ENCODE measurements at places on chromosomes 2 and 18.

DNA sequence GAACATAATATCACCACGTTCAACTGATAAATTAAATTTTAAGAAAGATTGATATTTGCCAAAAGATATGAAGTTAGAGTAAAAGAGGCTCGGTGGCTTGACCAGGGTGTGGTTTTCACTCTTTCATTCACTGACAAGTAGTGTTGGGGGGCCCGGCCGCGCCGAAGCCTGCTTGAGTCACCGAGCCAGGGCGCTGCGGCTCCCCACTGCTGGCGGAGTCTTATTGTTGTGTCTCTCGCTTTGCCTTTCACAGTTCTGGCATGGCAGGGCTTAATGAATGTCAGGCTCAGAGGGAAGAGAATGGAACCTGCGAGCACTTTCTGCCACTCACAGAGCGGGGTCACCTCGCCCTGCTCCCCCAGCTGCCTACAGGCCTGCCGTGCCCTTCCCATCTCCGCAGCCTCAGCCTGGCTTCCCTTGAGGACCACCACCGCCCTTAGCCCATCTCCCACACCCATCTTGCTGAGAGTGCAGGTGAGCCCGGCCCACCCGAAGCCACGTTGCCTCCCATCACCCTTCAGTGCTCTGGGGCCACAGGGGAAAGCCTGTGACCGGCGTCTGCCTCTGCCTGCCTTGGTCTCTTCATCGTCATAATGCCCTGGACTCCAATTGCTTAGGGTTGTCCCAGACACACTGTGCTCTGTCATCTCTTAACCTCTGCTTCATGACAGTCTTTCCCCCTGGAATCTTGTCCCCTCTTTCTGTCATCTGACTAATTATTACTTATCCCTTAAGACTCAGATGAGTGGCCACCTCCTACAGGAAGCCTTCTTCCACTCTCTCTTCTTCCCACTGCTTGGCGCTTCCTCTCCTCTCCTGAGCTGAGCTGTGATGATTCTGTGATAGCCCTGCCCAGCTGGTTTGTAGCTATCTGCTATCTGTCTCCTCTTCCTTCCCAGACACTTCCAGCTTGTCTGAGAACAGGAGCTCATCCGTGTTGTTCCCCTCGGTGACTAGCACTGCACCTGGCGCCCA, 142.5 kb downstream of the FAM210A start:
- DNase-seq = no peak

DNA sequence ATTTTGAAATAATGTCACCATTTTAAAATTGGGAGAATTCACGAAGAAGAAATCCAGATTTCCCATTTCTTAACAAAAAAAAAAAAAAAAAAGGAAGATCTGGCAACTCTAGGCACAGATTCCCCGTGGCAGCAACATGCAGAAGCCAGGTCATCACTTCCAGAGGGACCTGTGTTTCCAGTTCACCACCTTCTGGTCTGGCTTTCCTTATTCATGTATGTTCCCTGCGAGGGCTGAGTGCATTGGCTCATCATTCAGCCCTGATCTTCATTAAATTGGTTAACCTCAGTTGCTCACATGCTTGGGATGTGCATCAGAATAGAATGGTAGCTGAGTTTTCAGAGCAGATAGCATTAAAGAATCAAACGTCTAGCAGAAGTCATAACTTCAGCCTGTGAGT, 25.0 kb upstream of the MAP3K20 start:
- DNase-seq = no peak

- DNase-seq = peak; percentile 66
Observed at GRCh38 chr2:224885836-224886547, 156.3 kb downstream of the DOCK10 start.

GRCh38 chr18:44175891-44176290, 504.8 kb upstream of the SETBP1 start:
- no peak for DNase-seq

GRCh38 chr2:187438455-187438854, 9.6 kb downstream of the CALCRL start:
- no peak for DNase-seq

DNA sequence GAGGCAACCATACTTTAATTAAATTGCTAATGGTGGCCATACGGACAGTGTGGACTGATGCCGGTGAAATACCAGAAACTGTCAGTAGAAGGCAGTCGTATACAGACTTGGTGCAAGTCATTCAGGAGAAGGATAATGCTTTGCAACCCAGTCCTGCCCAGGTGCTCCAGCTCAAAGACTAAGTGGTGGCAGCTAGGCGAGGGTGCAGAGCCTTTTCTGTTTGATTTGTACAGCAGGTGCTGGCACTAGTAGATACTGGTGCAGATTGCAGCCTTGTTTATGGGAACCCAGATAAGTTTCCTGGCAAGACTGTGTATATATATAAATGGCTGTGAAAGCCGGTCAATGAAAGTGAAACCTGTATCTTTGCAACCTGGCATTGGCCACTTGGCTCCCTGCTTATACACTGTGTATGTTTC, 208.3 kb upstream of the SYT4 start:
- DNase-seq = no peak

DNA sequence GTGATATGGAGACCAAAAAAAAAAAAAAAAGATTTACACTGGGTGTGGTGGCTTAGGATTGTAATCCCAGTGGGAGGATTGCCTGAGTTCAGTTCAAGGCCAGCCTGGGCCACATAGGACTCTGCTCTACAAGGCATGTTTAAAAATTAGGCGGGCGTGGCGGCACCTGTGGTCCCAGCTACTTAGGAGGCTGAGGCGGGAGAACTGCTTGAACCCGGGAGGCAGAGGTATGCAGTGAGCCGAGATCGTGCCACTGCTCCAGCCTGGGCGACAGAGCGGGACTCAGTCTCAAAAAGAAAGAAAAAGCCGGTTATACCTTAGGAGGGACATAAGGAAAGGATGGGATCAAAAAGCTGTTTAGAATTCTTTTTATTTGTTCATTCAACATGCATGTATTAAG, 707 bp upstream of the SPDYA start:
- no peak for DNase-seq

DNA sequence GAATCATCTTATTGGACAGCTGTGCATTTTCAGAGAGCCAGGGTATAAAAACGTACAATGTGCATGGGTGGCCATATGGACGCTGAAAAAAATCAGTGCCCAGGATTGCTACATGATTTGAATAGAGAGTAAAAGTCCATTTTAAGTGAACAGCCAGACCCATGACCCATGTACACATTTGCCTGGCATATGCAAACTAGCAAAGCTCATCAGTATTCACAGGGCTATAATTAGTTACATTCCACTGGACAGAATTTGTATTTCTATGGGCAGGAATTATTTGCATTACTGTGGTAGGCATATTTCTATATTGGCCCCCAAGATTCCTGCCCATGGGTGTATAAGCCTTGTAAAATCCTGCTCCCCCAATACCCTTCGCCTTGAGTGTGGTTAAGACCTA, 78.8 kb downstream of the PTH2R start:
- no peak for DNase-seq

DNA sequence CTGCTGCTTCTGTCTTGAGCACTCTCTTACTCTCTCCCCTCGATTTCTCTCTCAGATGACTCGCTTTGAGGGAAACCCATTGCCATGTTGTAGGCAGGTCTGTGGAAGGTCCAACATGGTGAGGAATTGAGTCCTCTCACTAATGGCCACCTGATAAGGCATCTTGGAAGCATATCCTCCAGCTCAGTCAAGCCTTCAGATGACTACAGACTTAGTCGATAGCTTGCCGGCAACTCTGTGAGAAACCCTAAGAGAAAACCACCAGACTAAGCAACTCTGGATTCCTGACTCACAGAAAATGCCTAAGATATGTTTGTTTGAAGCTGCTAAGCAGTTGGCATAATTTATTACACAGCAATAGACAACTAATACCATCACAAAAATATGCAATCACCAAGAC, 51.2 kb downstream of the WDR75 start:
- no peak for DNase-seq

DNA sequence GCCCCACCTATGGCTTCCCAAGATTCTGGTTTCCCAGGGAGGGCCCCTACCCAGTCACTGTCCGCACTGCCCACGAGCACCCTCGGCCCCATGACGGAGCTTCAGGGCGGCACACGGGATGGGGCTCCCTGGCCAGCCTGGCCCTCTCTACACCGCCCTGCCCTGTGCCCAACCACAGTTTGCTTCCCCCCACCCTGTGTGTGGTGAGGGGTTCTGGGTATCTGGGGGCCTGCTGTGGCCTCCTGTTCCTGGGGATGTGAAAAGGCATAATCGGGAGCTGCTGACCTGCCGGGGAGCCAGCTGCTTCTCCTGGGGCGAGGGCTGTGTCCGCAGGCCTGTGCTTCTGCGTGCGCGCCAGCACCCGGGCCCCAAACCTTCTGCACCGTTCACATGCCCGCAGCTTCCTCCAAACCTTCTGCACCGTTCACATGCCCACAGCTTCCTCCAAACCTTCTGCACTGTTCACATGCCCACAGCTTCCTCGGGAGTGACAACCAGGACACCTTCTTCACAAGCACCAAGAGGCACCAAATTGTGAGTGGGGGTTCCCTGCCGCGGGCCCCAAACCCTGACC, 12.4 kb downstream of the ANO7 start:
- DNase-seq = no peak

DNA sequence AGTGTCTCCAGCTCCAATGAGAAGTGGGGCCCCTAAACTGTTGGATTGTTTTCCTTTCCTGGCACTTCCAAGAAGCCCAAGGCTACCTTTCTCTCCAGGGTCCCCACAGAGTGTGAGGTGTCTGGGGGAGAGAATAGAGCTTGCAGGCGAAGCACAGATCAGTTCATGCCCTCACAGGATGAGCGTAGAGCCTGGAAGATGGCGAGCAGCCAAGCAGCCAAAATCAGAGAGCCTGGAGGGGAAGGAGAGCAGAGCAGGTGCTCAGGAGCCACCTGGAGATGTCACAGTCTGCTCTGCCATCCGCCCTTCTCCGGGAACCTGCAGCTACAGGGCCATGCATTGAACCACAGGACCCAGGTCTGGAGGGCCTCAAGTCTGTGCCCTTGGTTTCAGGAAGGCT, 54.7 kb upstream of the TCF7L1 start:
- DNase-seq = no peak

GRCh38 chr18:7273301-7273921, 42.5 kb downstream of the LRRC30 start:
- peak; percentile 21 for DNase-seq

GRCh38 chr2:11963966-11964365, 217.5 kb downstream of the LPIN1 start:
- DNase-seq = no peak

DNA sequence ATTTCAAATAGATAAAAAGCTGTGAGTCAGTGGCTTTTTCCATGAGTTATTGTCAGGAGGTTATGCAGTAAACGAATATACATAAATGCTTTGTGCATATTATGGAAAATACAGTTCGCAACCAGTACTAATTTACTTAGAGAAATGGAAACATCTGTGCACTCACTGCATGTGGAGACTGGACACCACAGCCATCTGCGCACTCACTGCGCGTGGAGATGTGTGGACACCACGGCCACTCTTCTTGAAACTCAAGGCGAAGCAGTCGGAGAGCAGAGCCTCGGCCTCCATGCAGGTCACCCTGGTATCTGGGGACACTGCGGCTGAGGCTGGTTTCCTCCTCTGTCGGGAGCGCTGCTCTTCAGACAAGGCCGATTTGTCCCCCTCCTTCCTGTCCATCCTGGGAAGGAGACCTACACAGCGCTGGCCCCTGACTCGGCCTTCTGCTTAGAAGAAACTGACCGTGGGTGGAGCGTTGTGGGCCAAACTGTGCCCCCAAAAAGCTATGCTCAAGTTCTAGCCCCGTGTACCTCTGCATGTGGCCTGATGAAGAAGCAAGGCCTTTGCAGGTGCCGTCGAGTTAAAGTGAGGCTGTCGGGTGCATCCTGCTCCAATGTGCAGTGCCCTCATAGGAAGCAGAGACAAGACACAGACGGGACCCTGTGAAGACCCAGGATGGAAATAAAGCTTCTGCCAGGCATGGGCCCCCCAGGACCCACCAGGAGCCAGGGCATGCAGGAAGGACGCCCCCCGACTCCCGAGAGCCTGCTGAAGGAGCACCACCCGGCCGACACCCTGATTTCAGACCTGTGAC, 88.0 kb downstream of the TPO start:
- no peak for DNase-seq

GRCh38 chr2:217713395-217714286, 289.2 kb downstream of the TNS1 start:
- DNase-seq = no peak

- no peak for DNase-seq
Observed at GRCh38 chr2:219220652-219221402, 2.1 kb upstream of the ABCB6 start.

DNA sequence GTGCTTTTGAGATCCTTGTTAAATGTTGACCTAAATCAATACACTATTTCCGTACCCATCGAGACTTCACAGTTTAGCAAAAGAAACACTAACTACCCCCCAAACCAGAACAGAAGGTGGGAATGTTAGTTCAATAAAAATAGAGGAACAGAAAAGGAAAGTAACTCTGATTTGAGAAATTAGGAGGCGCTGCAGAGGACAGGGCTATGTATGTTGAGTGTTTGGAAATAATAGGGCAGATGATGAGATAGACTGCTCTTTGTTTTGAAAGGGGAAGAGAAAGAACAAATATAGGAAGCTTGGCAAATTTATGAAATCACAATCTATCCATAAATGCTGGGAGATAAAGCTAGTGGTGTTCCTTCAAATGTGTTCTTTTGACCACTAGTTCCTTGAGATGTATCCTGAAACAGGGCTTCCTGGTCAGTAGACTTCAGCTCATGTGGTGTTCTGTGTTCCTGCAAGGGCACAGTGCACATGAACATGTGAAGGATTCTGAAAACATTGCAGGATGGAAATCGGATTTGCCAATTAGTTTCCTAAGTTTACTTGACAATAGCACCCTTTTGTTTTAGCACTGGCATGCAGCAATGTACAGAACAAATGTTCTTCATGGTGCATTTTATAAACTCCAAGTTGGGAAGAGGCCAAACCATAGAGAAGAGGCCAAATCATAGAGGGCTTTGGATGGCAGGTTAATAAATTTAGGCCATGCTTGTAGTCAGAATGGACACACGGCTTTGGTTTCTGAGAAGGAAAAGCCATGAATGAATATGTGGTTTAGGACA, 39.8 kb downstream of the RHBDD1 start:
- DNase-seq = no peak

- DNase-seq = no peak
Observed at GRCh38 chr2:22942441-22942840, 442.5 kb upstream of the KLHL29 start.

GRCh38 chr2:224658780-224659405, 57.3 kb downstream of the CCDC195 start:
- peak; percentile 40 for DNase-seq

- no peak for DNase-seq
Observed at GRCh38 chr2:26284132-26284531, 39.4 kb downstream of the HADHB start.

GRCh38 chr2:162435676-162436075, 91.7 kb downstream of the GCA start:
- no peak for DNase-seq

Data from GM04504 (cell line).